ENCODE measurements at places on chromosomes 3 and 15.

- no peak for DNase-seq
These were observed 507.0 kb downstream of the FOXP1 start for GRCh38 chr3:71076361-71077002.

DNA sequence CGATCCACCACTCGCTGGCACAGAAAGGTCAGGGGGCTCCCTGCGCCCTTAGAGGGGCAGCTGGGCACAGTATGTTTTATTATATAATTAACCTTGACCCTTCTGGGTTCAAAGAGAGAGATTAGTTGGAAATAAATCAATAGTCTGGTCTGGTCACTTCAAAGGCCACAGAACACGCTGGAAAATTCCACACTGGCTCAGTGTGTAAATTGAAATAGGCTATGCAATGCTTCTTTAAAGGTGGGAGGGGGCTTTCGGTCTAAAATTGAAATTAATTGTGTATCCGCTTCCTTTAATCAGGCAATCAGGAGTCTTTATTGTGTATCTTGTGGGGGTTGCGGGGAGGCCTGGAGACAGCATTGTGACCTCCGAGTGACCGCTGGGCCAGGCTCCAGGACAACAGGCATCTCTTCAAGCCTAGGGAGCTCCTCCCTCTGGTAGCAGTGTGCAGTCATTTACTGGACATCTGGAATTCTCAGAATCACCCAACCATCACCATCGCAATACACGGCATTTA lies 8.0 kb downstream of the RNU5B-1 start:
- no peak for DNase-seq

- DNase-seq = peak; percentile 60
These were observed 2.1 kb downstream of the IDH2 start for GRCh38 chr15:90099868-90100831.

- DNase-seq = no peak
These were observed 76.1 kb upstream of the TPM1 start for GRCh38 chr15:62966294-62967078.

GRCh38 chr3:126322181-126322967 lies 34.8 kb downstream of the KLF15 start:
- DNase-seq = no peak

DNA sequence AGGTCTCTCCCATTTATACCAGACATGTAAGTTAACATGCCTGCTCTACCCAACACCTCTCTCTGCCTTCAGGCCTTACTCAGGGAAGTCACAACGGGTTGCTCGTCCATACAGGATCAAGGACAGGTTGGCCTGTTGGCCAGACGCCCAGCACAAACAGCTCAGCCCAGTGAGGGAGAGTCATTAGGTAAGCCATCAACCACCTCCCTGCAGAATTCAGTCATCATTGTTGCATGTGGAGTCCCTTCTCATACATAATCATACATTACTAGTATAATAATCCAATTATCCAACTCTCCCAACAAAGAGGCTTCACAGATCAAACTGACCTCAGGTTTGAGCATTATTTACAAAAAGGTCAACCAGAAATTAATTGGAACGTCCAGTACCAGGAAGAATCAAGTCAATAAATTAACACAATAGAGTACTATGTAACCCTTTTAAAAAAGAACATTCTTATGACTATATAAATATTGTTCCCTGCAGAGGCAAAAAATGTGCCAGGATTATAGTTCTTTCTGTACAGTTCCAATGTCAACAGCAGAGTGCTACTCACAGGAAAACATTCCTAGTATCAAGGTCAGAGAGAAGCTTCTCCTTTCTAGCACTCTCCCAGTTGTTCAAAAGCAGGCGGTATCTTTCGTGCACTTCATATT lies 33.2 kb downstream of the HOMER2 start:
- no peak for DNase-seq
